ENCODE measurements at places on chromosomes 5 and 9.

GRCh38 chr9:95508242-95508967, 8.4 kb downstream of the PTCH1 start:
- DNase-seq, result peak; percentile 31

DNA sequence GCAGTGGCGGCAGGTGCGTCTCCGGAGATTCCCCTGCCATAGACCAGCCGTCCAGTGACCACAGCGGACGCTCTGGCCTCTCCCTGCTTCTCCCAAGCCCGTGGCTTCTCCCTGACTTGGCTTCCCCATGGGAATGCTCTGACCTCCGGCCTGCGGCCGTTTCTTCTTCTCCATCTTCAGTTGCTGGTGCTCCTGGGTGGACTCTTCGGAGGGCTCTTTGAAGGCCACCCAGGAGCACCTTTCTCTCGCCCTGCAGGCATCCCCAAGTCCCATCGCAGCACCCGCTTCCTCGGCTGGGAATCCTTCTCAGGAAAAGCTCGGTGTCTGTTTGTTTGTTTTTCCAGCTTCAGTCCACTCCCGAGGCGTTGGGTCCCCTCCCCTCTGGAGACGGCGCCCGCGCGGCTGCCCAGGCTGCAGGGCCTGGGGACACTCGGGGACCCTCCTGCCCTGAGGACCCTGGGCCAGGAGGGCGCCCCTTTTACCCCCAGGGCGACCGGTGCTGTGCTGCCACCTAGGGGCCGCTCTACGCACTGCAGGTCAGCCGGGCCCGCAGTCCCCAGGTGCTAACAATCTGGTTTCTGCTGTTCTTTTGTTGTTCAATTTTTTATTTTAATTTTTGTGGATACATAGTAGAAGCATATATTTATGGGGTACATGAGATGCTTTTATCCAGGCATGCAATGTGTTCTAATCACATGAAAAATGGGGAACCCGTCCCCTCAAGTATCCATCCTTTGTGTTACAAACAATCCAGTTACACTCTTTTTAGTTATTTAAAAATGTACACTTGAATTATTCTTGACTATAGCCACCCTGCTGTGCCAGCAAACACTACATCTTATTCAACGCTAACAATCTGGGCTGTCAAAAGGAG, 197.9 kb upstream of the ADAMTS16 start:
- no peak for DNase-seq

- DNase-seq, result no peak
These were observed 11.9 kb upstream of the ARHGAP26 start for GRCh38 chr5:142758062-142758795.

DNA sequence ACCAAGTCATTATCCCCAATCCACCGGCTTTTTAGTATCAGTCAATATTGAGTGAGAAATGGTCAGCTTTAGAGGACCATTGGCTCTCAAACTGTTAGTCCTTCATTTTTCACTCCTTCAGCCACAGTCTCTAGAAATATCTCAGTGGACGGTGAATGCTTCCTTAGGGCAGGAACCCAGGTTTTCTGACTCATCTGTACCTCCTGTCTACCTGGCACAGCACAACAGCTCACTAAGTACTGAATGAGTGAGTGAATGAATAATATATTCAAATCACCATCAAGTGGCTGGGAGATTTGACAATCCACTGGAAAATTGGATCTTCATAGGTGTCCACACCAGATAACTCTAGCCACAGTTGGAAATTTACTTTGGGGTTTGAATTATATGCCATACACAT, 609.5 kb upstream of the CLINT1 start:
- DNase-seq, result no peak

DNA sequence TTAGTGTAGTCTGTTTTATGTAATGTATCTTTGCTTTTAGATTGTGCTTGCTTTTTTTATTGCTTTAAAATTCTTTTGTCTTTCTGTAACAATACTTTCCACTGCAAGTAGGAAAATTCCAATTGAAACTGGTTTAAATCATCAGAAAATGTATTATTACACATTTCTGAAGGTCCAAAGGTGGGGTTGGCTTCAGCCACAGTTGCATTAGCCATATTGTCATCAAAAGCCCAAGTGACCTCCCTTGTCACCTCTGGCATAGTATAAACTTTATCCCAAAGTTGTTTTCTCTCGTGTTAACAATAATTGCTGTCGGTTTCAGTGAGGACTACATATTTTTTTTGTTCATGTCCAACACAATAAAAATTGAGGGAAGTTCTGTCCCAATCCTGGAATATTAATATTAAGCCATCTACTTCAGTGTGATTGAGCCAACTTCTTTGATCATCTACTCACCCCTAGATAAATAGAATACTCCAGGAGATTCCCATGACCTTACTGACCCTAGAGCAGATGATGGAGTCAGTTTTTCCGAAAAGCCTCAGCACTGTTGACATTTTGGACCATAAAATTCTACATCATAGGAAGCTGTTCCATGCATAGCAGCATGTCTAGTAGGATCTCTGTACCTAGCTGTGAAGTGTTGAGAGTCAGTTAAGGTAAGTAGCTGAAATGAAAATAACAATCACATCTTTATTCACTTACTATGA, 52.4 kb upstream of the MACIR start:
- DNase-seq, result no peak

Measured in NCI-H345 (cell line).